Femur (tissue), 1 donor: ENCODE measurements at places on chromosomes 1 and 21.

DNA sequence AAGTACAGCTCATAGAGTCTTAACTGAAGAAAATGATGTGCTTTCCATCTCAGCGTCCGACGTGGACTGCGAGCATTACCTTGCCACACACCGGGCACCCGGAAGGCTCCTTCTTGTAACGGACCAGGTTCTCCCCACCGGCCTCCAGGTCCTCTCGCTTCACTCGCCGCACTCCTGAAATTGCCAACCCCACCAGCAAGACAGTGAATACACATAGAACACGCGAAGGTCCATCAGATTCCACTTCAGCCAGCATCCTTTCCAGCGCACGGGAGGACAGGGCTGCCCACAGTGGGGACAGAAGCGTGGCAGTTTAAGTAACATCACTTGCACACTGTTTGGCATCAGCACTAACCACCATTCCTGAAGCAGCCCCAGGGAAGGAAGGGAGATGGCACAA lies 53.3 kb downstream of the PRDM15 start:
- DNase-seq, result no peak

GRCh38 chr1:207966521-207966920 lies 55.6 kb upstream of the CD34 start:
- no peak for DNase-seq

DNA sequence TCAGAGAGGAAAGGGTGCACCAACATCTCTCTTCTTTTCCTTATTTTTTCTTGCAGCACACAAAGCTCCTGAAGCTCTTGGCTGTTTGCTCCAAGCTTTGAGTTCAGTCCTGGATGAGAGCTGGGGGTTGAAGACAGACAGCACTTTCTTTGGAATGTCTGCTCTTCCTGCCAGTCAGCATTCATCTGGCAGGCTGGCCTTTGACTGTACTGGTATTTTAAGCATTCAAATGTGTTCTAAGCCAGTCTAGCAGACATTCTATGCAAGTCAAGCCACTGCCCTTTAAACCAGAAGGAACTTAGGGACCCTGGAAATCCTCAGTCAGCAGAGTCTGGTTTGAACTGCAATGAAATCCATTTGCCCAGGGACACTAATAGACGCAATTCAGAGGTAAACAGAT lies 45.0 kb downstream of the XCL1 start:
- no peak for DNase-seq

GRCh38 chr1:167602840-167603239 lies 27.2 kb upstream of the RCSD1 start:
- DNase-seq, result no peak

DNA sequence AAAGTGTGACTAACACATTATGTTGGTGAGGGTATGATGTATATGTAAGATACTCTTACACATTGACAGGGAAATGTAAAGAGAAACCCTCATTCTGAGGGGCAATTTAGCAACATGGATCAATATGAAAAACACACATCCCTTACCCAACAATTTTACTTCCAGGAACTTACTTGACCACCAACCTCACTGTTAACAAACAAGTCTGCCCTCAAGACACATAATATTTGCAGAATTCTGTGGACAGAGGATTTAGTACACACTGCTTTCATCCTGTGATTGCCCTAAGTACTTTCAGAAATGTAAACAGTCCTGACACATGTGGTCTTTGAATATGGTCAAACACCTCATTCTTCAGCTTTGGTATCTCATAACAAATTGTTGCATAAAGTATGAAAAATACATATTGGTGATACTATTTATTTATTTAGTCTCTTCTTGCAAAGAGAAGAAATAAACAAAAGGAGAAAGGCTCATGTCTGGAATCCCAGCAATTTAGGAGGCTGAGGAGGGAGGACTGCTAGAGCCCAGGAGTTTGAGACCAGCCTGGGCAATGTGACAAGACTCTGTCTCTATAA lies 6.9 kb downstream of the USP48 start:
- no peak for DNase-seq

DNA sequence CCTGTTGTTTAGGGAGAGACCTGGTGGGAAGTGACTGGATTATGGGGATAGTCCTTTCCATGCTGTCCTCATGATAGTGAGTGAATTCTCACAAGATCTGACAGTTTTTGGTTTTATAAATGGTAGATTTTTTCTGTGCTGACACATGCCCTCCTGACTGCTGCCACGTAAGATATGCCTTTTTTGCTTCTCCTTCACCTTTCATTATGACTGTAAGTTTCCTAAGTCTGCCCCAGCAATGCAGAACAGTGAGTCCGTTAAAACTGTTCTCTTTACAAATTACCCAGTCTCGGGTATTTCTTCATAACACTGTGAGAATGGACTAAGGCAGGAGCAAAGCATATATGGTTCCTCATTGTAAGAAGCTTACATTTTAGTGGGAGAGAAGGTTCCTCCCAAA lies 1727.2 kb downstream of the NCAM2 start:
- no peak for DNase-seq

DNA sequence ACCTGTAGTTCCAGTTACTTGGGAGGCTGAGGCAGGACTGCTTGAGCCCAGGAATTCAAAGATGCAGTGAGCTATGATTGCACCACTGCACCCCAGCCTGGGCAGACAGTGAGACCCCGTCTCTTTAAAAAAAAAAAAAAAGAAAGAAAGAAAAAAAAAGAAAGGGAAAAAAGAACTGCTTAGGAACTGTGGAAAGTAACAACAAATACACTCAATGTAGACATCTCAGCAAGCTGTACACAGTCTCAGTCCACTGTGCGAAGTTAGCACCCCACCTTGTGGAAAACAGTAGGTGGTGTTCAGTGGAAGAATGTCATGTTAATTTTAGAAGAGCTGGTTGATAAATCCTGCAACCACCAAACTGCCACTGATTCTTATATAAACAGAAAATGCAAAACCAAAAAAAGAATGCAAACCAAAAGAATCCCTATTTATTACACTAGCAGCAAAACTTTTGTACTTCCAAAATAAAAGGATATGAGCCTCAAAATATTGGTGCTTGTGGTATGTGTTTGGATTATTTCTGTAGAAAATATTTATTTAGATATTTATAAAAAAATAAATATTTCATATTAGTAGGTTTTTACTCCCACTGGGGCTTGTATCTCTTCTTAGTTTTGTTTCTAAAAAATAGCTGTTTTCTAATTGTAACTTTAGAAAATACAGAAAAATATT lies 31.1 kb downstream of the ALG14 start:
- DNase-seq, result peak; percentile 85

DNA sequence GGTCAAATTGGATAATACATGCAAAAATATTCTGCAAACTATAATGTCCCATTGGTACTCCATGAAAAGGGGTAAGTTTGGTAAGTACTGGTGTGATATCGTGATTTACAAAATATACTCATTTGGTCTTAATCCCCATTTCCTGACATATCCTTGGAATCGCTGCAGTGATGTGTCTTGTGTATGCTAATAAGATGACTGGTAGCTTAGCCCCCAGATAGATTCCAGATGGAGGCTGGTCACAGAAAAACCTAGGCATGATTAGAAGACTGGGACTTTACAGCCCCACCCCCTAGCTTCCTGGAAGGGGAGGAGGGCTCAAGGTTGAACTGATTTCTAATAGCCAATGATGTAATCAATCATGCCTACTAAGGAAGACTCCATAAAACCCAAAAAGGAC lies 3.0 kb downstream of the VAMP4 start:
- DNase-seq, result no peak

GRCh38 chr1:46535063-46535462 lies 16.4 kb downstream of the KNCN start:
- no peak for DNase-seq

GRCh38 chr1:207991583-207992026 lies 80.7 kb upstream of the CD34 start:
- DNase-seq, result no peak

DNA sequence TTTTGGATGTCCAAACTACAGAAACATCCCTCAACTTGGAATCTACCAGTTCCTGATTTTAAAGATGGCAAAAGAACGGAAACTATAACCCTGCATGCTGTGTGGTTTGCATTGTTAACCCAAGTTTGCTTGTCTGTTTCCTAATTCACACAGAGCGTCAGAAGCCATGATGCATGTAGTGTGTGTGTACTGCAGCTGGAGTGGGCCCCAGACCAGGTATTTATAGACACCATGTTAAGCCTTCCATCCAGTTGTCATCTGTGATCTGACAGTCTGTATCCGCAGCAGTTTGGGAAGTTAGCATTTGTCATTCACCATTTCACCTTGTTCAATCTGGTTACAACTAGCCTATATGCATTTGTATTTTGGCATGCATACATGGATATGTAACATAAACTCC lies 27.7 kb upstream of the PLEKHM2 start:
- peak; percentile 22 for DNase-seq

DNA sequence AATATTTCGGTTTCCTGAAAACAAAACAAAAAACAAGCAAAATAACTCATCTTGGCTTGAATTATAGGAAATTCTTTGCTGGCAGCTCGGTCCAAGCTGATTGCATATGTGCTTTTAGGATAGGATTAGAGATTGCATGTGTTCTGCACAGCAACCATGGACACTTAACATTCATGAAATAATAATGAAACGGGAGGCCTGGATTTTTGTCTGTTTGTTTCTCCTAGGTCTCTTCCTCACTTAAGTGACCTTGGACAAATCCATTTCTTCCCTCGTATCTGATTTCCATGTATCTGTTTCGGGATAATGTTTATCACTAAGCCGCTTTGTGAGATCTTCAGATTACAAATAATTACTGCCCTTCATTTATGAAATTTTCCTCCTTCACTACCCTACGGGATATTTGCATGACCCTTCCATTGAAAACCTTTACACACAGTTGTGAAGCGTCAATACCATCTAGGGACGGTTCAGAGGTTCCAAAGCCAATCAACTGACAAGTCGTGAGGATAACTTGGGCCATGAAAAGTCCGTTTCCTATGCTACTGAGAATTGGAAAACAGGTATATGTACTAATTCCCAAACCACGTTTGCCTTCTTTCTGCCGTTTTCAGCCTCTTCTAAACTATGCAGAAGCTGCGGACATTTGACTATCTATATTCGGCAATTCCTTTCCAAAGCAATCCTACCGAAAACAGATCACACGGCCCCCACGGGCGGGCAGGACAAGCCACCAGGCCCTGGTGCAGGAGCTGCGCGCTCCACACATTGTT lies 1.3 kb upstream of the H3-3A start:
- DNase-seq, result no peak

DNA sequence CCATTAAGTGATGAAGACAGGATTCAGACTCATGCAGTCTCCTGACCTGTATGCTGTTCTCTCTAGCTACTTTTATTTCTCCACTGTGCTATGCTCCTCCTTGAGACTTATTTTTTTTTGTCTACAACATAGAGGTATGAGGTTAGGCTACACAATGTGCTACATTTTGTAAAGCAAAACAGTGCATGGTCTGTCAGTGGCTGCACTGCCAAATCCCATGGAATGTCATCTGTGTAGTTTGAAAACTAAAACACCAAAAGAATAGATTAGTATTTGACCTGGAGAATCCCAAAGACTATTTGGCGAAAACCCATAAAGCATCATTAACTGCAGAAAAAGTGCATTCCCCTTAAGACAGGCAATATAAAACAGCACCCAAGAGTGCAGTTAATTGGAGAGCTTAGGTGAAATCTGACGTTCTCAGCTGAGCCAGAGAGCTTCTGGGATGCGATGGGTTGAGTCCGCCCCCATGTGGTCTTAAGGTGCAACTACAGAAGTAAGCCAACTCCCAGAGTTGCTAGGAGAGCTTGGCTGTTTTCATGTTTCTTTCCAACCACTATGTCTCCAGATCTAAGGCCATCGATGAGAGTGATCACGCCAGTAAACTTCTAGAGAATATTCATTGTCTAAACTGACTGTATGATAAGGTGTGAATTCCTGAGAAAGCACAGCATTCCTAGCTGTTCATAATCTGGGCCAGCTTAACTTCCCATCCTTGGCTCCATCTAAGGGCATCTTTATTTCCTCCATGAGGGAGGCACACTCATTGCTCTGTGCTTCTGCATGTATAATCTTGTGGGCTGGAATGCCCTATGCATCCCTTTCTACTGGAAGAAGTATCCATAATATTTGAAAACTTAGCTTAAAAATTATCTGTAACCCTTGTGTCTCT lies 20.7 kb upstream of the CYP2J2 start:
- DNase-seq, result peak; percentile 61

DNA sequence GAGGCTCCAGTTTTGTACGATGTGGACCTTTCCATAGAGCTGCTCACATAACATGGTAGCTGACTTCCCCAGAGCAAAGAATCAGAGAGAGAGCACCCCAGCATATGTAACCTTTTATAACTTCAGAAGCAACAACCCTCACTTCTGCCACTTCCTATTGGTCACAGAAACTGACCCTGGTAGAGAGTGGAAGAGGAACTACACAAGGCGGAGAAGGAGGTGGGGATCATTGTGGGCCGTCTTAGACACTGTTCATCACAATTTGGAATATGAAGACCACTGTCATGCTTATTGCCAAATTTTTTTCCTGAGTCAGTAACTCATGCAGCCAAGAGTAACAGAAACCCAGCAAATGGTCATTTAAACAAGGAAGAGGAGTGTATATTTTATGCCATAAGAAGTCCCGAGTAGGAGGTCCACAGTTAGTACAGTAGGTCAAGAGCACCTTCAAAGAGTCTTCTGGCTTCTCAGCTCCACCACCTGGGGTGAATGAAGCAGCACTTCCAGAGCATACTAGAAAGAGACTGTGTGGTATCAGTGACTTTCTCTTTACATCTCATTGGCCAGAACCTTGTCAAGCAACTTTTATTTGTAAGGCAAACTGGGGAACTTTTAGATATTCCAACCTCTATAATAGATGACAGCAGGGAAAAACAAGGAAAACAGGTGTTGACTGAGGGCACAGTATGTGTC lies 71.8 kb downstream of the ODF2L start:
- DNase-seq, result no peak

GRCh38 chr1:26075421-26076144 lies 8.2 kb upstream of the TRIM63 start:
- DNase-seq, result no peak

DNA sequence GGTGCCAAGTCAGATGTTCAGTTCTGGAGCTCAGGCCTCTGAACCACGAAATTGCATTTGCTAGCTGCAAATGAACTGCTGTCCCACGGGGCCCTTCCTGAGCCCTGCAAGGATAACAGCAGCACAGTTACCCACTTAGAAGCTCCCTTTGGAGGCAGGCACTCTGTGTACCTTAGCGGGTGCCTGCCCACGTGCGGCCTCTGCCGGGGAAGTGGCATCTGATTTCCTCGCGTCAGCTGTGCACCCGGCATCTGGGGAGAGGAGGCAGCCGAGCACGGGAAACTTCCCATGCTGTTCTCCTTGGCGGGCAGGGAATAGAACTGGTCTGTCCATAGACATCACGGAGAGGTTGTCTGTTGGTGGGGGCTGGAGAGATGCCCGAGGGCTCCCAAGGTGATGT lies 148.0 kb upstream of the C1orf174 start:
- DNase-seq, result no peak

- no peak for DNase-seq
Measured at GRCh38 chr1:68485431-68486022, 11.4 kb downstream of the DEPDC1 start.

DNA sequence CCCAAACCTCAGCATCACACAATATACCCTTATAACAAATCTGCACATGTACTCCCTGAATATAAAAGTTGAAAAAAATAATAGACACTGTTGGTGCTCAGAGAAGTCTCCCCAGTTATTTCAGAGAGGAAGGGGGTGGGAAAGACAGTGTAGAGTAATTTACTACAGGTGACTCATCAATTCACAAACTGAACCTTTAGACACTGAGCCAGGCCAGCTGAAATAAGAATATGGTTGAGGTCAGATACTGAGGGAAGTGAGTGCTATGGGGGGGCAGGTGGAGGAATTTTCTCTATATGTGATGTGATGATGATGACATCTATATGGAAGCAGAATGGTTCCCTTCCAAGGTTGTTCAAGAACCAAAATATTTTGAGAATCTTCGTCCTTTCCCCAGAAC lies 50.1 kb downstream of the MRPL39 start:
- no peak for DNase-seq

GRCh38 chr1:214453109-214453722 lies 98.2 kb downstream of the PTPN14 start:
- DNase-seq, result no peak
